Stimulated activated CD4-positive, alpha-beta T cell treated with anti-CD3 and anti-CD28 coated beads, TNF-alpha, amount 100 ng/mL, for 48 hours (primary cell): ENCODE measurements at places on chromosomes 6 and 20.

DNA sequence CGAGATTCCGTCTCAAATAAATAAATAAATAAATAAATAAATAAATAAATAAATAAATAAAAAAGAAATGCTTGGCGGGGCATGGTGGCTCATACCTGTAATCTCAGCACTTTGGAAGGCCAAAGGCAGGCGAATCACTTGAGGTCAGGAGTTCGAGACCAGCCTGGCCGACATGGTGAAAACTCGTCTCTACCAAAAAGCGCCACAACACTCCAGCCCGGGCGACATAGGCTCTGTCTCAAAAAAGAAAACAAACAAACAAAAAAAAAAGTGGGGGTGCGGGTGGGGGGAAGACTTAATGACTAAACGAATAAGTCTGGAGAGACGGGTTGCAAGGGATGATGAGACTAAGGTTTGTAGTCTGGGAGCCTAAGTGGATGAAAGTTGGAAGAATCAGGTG, 170.7 kb downstream of the SLC16A10 start:
- DNase-seq = no peak

DNA sequence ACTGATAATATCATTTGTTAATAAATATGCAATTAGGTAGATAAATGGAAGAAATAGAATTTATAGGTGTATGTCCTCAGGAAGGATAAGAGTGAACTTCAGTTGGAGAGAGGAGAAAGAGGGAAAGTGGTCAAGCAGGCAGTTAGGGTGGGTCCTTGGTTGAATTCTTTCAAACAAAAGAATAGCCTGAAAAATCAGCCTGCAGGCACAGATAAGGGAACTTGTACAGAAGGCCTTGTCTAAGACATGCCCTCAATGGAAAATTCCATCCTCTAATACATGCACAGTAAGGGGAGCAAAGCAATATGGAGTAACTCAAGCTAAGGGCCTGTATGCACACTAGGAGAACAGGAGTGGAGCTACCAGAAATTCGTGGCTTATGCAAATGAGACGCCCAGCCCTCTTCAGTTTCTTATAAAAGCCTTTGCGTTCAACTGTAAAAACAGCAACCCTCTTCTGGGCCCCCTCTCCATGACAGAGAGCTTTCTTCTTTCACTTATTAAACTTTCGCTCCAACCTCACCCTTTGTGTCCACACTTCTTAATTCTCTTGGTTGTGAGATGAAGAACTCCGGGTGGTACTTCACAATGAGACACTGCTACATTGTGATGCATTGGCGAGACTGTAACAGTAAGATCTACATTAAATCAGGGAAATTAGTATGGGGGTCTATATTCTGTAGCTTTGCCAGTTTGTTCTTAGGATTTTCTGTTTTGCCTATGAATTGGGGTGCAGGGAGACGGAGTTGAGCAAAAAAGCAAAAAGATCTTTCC, 147.0 kb downstream of the HS3ST5 start:
- DNase-seq = no peak

GRCh38 chr6:42604150-42604549, 40.3 kb downstream of the UBR2 start:
- DNase-seq = no peak

- DNase-seq = no peak
Observed at GRCh38 chr6:158599635-158600034, 39.7 kb downstream of the TMEM181 start.

- DNase-seq = no peak
Observed at GRCh38 chr6:133644548-133644891, 244.4 kb upstream of the TCF21 start.

DNA sequence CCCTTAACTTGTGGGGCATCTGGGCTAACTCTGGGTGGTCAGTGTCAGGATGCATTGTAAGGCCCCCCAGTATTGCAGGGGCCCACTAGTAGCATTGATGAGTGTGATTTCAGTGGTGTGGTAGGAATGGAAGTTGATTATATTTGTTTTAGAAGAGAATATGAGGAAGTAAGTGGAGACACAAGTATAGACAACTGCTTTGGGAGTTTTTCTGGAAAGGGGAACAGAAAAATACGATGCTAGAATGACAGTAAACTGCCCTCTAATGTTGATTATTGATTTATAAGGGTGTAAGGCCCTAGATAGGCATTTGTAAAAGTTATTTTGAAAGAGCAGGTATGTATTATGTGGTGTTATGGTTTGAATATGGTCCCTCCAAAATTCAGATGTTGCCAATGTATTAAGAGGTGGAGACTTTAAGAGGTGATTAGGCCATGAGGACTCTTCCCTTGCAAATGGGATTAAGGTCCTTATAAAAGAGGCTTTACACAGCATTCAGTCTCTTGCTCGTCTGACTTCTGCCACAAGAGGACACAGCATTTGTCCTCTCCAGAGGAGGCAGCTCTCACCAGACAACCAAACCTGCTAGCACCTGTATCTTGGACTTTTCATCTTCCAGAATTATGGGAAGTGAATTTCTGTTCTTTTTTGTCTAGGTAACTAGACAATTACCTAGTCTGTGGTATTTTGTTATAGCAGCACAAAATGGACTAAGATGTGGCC, 135.9 kb upstream of the DTNBP1 start:
- DNase-seq = no peak

- DNase-seq = no peak
Observed at GRCh38 chr6:130178692-130179091, 44.1 kb downstream of the SAMD3 start.

DNA sequence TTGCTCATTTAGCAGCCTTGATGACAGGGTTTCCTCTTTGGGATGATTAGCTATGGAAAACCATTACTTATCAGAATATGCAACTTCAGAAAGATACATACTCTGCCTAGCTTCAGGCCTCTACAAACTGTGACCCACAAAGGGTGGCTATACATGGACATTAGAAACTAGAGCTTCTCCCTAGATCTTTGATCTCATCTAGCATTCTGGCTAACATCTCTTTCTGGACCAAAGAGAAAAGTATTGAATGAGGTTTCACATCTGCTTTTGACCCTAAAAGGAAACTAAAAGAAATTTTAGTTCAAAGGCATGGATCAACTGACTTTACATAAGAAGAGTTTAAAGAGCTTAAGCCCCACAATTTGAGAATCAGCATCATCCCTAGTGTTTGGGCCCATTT, 12.4 kb upstream of the HMGN3 start:
- DNase-seq = no peak

GRCh38 chr6:20411953-20412681, 10.4 kb downstream of the E2F3 start:
- no peak for DNase-seq

GRCh38 chr6:15819226-15819625, 156.4 kb upstream of the DTNBP1 start:
- no peak for DNase-seq

- DNase-seq = no peak
Observed at GRCh38 chr6:8743170-8743745, 307.9 kb upstream of the SLC35B3 start.

GRCh38 chr6:1575210-1576041, 34.3 kb upstream of the FOXC1 start:
- no peak for DNase-seq

DNA sequence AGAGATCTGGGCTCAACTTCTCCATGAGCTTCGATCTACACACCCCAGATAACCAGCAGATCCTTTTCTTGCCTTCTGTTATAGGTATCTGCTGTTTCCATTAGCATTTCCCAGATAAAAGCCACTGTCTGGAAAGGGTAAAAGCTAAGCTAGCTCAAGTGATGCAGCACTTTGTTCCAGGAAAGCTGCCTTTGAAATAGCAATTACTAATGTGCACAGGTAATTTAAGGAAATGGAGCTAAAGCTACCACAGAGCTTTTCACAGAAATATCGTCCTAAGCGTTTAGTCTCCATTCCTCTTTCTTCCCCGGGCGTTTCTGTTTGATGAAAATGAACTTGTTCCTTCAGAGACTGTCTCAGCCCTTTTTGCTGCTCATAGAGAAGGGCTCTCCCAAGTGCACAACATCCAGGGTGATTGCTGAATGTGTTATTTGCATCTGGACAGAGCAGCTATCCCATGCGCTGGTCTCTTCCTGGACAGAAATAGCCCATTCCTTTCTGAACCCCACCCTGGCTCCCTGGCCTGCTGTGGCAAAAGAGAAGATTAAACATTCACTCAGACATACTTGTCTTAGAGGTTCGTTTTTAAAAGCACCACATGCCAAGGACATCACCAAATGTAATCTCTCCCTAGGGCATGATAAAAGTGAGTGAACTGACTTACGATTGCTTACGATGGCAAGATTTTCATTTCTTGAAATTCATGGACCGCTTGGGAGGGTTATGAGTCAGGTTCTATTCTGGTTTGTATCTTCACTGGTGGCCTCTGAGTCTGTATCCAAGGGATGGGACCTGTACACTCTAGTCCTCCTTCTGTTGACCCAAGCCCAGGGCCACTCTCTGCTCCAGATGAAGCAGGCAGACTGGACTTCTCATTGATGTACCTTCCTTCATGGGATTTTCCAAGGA, 429.1 kb upstream of the CDH4 start:
- DNase-seq = no peak

DNA sequence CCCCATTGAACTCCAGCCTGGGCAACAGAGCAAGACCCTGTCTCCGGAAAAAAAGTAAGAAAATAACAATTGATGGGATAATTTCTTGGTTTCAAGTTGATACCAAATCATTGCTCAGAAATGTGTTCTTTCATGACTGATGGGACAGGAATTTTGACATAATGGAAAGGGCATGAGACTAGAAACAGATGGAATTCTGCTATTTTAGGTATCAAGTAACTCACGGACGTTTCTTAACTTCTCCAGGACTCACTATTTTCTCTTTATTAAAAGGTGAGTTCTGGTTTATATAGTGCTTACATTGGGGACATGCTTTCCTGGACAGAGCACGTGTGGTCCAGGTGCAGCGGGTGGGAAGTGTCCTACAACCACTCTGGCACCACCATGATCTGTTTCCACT, 6.0 kb upstream of the DSP start:
- DNase-seq = no peak

DNA sequence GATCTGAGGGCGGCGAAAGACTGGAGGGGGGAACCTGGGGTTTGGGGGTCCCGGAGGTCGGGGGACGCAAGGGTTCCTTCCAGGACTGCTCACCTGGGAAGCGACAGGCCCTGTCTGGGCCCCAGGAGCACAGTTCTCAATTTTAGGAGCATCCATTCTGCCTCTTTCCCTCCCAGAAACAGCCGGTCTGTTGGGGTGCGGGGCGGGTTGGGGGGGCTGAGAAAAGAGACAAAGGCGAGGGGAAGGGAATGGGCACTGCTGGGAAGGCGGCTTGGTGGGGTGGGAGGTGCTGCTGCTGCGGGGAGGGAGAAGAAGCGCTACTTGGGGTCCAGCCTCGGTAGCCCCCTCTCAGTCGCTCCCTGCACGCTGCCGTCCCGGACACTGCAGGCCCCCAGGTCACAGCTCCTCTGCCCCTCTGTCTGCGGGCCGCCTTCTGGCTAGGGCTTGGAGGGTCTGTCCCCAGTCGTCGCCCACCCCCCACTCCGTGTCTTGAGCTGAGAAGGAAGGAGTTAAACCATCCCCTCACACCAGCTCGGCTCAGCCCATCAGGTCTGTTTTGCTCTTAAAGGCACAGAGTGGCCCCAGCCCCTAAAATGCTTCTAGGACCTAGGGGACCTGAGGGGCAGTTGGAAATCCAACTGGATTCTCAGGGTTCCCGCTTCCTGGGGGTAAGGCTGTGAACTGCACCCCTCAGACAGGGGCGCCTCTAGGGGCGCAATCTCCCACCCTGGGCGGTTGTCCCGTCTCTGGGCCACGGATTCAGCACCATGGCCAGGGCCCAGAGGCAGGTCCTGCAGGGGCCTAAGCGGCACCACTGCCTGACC, 690 bp downstream of the GDAP1L1 start:
- peak; percentile 16 for DNase-seq

GRCh38 chr20:45266977-45267376, 12.6 kb upstream of the SLPI start:
- DNase-seq = no peak

DNA sequence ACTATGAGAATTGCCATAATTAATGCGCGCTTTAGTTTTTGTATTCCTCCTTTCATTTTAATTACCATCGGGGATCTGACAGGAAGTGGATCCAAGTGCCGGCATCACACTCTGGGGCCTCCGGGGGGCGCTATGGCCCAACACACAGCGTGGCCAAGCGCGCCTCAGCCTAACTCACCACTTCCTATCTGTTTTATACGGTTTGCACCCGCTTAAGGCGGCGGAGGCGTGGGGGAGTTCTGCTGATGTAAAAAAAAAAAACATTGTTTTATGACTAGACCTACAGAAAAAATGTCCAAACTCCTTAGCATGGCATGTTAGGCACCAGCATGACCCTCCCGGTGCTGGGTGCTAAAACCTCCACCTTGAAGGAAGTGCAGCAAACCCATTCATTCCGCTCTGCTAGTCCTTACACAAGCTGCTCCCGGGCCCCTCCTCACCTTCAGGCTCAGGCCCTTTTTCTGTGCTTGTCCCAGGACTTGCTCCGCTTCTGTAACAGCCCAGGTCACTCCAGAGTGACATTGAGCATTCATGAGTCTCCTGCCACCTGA, 4.5 kb upstream of the EBF4 start:
- peak; percentile 56 for DNase-seq

DNA sequence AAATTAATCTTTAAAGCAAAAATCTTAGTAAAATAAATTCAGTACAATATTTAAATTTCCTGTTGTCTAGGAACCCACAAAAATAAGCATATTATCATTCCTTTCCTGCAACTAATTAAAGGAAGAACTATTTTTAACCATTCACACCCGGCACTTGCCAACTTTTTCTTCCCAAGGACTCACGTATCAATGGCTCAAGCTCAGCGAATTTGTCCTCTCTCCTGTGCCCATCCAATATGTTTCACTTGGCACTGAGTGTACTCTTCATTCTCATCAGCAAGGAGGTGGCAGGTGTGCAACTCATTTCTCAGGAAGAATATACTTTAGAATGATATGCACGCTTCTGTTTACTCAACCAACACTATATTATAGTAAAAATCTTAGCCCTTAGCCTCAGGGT, 419.4 kb downstream of the C6orf118 start:
- DNase-seq = no peak
